NCI-H524 (cell line): ENCODE measurements at places on chromosomes 13 and 19.
A peak's percentile ranks its signal among the peaks of the same experiment; 100 is the strongest.

DNA sequence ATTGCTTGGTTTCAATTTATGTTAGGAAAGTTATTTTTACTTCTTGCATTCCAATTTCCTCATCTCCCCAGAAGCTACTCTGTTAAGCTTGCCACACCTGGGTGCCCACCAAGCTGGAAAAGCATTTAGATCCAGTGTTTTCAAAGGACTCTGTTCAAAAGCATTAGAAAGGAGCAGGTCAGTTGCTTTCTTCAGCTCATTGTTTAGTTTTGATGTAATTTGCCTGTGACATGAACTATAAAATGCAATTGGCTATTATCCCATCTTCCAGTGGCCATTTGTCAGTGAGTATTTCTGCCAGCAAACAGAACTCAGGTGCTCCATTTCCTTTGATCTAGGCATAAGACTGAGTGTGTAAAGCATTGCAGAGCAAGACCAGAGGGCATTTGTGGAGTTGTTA, 46.7 kb upstream of the RNF113B start:
- DNase-seq: no peak

DNA sequence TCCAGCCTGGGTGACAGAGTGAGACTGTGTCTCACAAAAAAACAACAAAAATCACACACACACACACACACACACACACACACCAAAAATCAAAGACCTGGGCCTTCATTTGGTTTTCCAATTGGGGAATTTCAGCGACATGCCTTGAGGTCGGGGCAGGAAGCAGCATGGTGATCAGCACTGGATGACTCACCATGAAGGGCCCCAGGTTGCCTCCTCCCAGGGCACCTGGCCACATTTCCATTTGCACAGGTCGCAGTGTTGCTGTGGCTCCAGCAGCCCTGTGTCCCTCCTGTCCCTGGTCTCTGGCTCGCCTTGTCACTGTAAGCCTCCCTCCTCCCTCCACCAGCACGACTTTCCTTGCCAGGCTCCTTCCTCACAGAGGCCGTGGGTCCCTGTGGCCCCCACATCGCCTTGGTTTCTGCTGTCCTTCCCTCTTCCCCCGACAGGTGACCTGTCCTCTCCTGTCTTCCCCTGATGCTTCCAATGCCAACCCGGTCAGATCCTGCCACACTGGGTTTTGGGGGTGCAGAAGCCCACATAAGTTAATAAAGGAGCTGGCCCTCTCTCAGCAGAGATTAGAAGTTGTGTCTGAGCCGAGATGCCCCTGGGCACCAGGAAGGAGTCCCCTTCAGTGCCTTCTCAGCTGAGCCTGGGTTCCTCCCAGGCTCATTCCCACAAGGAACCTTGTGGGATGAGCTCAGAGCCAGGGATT, 66.7 kb downstream of the GPR12 start:
- DNase-seq: no peak

DNA sequence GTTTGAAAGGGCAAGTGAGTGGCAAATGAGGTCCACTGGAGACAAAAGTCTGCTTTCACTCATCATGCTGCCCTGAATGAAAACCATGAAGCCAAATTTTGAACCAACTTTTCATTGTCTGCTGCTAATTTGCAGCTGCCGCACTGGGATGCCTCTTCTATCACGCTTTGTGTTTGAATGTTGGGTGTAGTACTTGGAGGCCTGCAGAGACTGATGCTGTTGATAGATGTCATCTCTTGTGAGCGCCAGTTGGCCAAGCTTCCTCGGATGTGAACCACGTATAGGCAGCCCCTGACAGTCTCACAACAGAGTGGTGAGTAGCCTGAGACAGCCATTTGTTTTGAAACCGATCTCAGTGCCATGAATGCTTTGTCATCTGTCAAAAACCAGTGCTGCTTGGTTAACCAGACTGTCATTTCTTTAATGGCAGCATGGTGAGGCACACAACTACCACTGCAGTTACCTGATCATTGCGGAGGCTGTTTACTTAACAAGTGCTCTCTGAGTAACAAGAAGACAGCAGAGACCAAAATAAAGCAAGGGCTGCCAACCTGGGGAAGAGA, 31.2 kb upstream of the SLC10A2 start:
- DNase-seq: no peak

- no peak for DNase-seq
Measured at GRCh38 chr19:947707-948539, 22.1 kb downstream of the ARID3A start.

DNA sequence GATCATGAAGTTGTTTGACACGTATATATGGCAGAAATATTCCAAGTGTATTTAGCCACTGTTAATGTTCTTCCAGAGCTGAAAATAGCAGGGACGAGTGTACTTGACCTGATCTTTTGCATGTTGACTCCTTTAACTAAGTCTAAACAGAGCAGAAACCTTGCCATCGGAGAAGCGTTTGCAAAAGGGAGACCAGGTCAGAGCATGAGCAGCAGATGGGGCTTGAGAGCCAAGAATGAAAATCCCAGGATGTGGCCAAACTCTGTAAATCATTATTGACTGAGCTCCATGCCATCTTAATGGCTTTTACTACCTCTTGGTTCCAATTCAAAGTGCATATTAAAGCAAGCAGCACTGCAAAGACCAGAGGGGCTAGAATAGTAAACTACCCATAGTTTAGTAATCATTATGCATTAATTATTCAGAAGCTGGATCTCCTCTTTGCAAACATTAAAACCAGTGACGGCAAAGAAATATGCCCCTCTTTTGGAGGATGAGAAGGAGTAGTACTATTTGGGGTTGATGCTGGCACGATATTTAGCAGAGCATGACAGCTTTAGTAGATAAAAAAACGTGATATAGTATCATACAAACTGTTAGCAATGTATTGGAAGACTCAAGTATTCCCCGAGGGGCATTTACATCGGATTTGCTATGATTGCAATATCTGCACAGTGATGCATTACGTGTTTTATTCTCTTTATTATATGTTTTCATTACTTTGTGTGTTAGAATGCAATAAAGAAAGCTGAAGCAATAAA, 55.7 kb downstream of the FAM216B start:
- DNase-seq: peak; percentile 25

- DNase-seq: no peak
Measured at GRCh38 chr13:109123971-109124370, 494.6 kb downstream of the MYO16 start.

GRCh38 chr19:4007836-4008539, 452 bp downstream of the PIAS4 start:
- DNase-seq: no peak

- peak; percentile 93 for DNase-seq
Measured at GRCh38 chr19:45862564-45863334, at the start of gene SYMPK. SYMPK (minus strand) TSS chr19:45863147; CDS start chr19:45854495, 8,652 bp downstream.

- no peak for DNase-seq
Measured at GRCh38 chr19:46809534-46810272, 21.3 kb upstream of the SLC1A5 start.

DNA sequence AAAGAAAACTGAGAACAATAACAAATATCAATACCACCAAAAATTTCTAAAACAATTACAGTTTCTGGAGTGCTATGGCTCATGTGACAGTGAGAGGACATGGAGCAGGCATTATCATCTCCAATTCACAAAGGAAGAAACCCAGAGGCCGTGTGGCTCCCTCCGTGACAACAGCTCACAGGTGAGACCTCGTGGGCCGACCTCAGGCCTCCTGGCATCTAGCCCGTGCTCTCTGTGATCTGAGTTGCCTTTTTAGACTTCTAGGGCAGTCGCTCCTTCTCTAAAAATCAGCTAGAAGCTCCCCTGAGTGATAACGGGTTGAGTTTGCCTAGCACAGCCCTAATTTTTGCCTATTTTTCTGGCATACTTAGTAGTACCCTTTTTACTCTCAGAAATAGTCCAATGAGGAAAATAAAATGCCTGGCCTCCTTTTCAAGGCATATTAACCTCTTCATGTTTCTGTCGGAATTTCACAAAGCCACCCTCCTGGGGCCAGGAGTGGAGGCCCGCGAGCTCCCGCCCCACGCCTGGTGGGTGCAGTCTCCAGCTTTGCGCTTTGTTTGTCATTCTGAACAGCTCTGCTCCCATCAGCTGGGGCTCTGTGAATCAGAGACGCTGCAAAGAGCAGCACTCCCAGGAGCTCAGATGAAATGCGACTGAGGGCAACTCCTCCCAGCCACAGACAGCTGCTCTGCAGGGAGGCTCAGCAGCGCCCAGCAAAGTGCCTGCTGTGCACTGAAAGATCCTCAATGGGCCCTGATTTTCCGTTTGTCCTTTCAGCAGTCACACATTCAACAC, 292.5 kb downstream of the UQCRFS1 start:
- no peak for DNase-seq

GRCh38 chr13:35729926-35730627, 253.6 kb upstream of the MAB21L1 start:
- no peak for DNase-seq

GRCh38 chr13:27036236-27036981, 135.2 kb downstream of the USP12 start:
- no peak for DNase-seq

DNA sequence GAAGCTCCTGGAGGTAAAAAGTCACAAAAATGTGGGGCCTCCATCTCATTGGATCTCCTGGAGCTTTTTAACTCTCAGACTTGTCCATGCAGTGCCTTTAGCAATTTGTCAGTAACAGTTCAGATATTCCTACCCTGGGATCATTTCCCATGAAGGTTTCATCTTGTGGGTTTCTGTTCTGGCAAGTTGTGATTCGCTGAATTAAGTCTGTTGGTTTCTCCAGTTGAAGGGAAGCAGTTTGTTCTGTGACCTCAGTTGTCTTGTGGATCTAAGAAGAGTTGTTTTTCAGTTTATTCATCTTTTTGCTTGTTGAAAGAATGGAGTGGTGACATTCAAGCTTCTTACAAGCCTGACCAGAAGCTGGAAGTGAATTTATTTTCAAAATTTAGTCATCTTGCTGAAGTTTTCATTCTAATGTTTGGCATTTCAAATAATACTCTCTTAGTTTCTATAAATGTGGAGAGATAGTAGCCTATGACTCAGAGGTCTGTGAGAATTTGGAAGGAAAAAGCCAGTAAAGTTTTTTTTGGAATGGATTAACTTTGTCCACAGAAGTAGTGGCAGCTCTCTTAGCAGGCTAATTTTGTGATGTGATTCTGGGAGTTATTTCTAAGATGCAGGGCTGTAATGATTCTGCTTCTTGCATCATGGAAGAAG, 120.1 kb upstream of the CSNK1A1L start:
- DNase-seq: no peak

- DNase-seq: peak; percentile 30
Measured at GRCh38 chr13:79405501-79405830, 589 bp downstream of the RBM26 start.

DNA sequence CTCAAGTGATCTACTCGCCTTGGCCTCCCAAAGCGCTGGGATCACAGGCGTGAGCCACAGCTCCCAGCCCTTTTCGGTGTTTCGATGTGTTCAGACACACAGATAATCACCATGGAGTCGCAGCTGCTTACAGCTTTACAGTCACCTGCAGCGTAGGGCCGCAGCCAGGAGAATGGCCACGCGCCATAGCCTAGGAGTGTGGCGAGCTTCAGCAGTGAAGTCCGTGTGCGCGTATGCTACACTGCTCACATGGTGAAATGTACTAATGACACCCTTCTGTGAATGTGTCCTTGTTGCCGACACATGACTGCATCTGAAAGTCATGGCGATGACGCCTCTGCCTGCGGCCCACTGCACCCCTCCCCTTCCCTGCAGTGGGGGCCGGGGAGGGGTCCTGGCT, 23.6 kb downstream of the AP3D1 start:
- DNase-seq: no peak

DNA sequence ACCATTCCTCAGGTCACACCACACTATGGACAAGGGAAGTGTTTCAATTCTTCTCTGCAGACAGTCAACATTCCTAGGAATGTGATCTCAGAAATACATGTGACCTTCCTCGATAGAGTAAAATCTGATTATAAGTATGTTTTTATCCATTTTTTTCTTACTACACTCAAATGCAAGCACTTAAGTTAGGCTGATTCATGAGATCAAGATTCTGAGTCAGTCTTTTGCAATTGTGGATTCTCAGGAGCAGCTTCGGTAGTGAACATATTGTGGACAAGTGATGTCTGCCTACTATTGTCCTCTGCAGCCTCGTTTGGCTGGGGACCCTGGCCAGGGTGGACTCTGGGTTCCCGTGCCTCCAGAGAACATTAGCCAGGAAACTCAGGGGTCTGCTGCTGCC, 3.2 kb downstream of the SERPINE3 start:
- no peak for DNase-seq

- DNase-seq: peak; percentile 62
Measured at GRCh38 chr19:42290523-42291434, 11.2 kb upstream of the PRR19 start.

- DNase-seq: no peak
Measured at GRCh38 chr13:95956589-95957148, 96.5 kb downstream of the UGGT2 start.

GRCh38 chr13:44118881-44119280, 239.2 kb downstream of the LACC1 start:
- DNase-seq: no peak

DNA sequence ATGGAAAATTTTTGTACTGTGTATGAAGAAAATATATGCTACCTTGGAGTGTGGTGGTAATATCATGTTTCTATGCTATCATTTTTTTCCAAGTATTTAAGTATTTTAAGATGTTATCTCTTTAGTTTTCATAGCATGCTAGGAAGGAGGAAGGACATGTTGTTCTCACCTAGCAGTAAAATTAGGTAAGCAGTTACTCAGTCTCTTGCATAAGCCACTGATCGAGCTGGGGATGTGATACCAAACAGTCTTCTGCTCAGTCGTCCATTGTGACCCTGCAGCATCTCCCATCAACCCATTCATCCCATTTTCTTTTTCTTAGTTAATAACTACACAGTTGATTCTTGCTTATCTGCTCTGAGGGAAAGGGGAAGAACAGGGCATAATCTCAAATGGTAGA, 130.6 kb downstream of the KLF5 start:
- DNase-seq: no peak

GRCh38 chr13:33106656-33107360, 90.6 kb downstream of the KL start:
- DNase-seq: no peak

DNA sequence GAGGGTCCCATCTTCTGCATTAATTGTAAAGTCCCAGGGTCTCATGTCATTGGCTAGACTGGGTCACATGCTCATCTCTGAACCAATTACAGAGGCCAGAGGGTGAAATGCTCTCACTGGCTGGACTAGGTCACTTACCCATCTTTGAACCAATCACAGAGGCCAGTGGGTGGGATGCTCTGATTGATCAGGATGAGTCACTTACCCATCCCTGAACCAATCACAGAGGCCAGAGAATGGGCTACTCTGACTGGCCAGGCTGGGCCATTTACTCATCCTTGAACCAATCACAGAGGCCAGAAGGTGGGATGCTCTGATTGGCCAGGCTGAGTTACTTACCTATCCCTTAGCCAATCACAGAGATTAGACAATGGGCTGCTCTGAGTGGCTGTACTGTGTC, 5.3 kb downstream of the MISP start:
- no peak for DNase-seq

- no peak for DNase-seq
Measured at GRCh38 chr13:52070929-52071523, 46.5 kb downstream of the UTP14C start.
